Activated T-cell treated with anti-CD3 and anti-CD28 coated beads, Interleukin-2, amount 50 U/mL, for 72 hours (primary cell): ENCODE measurements at places on chromosomes 11 and 22. TPM values are rescaled to one million over a fixed set of nuclear protein-coding genes. Genes with fewer than 3 reads are reported as not detected.
A peak's percentile ranks its signal among the peaks of the same experiment; 100 is the strongest.

RCN1 gene
- total RNA-seq = 28.4 TPM

DRICH1 gene
- 0.90 TPM for total RNA-seq

SLN gene
- total RNA-seq = not detected

RNF215 gene
- total RNA-seq = 8.4 TPM

SCGB1D2 gene
- not detected for total RNA-seq

CRYAB gene
- not detected for total RNA-seq

CDHR5 gene
- 0.09 TPM for total RNA-seq

NAALAD2 gene
- not detected for total RNA-seq

- H3K27me3 ChIP-seq = peaks cover 17% of the 10 kb centered on the region
- peaks cover 10% of the 10 kb centered on the region for H3K4me1 ChIP-seq
- no peak overlapping the region for H3K27ac ChIP-seq
These were observed 112.6 kb downstream of the EMSY start for GRCh38 chr11:76557466-76557865.

DNA sequence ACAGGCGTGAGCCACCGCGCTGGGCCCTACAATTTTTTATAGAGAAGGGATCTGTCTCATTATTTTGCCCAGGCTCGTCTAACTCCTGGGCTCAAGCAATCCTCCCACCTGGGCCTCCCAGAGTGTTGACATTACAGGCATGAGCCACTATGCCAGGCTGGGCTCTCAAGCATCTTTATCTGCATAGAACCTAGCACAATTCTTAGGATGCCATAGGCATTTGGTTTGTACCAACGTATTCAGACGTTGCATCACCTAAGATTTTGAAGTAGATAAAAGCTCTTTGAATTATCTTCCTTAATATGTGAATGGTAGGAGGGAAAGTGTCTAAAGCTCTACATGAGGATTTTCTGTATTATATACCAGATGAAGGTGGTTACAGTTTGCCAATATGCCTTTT is 30.5 kb downstream of the RTN3 start:
- no peak overlapping the region for H3K4me3 ChIP-seq
- DNase-seq = no peak
- peaks cover 16% of the 10 kb centered on the region for H3K4me1 ChIP-seq
- H3K36me3 ChIP-seq = no peaks in the 10 kb centered on the region
- no peaks in the 10 kb centered on the region for H3K27me3 ChIP-seq
- H3K27ac ChIP-seq = no peak overlapping the region

DNA sequence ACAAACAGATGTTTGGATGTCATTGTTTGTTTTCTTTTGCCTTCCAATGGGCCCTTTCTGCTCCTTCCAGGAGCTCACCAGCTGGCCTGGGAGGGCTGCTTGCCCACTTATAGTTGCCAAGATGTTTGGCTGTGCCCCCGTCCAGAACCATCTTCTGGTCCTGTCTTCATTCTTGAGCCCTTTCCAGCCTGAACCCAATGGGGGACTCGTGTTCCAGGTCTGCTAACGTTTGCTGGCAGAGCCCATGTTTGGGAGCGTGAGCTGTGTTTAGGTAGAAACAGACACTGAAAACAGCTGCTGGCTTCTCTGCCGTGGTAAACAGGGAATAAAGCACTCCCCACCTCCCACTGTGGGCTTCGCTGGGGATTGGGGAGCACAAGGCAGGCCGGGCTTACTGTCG is 83.2 kb upstream of the SYT13 start:
- no peak for DNase-seq
- no peak overlapping the region for H3K27ac ChIP-seq
- H3K27me3 ChIP-seq = peaks cover 24% of the 10 kb centered on the region
- peaks cover 2% of the 10 kb centered on the region for H3K36me3 ChIP-seq

DNA sequence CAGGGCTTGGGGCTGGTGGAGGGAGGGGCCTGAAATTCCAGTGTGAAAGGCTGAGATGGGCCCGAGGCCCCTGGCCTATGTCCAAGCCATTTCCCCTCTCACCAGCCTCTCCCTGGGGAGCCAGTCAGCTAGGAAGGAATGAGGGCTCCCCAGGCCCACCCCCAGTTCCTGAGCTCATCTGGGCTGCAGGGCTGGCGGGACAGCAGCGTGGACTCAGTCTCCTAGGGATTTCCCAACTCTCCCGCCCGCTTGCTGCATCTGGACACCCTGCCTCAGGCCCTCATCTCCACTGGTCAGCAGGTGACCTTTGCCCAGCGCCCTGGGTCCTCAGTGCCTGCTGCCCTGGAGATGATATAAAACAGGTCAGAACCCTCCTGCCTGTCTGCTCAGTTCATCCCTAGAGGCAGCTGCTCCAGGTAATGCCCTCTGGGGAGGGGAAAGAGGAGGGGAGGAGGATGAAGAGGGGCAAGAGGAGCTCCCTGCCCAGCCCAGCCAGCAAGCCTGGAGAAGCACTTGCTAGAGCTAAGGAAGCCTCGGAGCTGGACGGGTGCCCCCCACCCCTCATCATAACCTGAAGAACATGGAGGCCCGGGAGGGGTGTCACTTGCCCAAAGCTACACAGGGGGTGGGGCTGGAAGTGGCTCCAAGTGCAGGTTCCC is at the start of gene APOC3:
APOC3 (plus strand) TSS at position 383 of the 659 bp plus-strand sequence. CDS start 676 bp downstream, outside the sequence.
- no peak within 1 kb of the TSS for H3K4me3 ChIP-seq
- no peak for DNase-seq
- H3K27me3 ChIP-seq = no peaks in the 10 kb centered on the region
- H3K4me1 ChIP-seq = peaks cover under 1% of the 10 kb centered on the region

- no peak overlapping the region for H3K4me3 ChIP-seq
- H3K36me3 ChIP-seq = no peaks in the 10 kb centered on the region
- no peak for DNase-seq
- no peaks in the 10 kb centered on the region for H3K4me1 ChIP-seq
- H3K27ac ChIP-seq = no peak overlapping the region
These were observed 122.9 kb downstream of the DCDC1 start for GRCh38 chr11:31246451-31247165.

- no peak for DNase-seq
- no peak overlapping the region for H3K27ac ChIP-seq
- no peaks in the 10 kb centered on the region for H3K27me3 ChIP-seq
- no peaks in the 10 kb centered on the region for H3K4me1 ChIP-seq
These were observed 52.8 kb downstream of the LRRC32 start for GRCh38 chr11:76617553-76618265.

DNA sequence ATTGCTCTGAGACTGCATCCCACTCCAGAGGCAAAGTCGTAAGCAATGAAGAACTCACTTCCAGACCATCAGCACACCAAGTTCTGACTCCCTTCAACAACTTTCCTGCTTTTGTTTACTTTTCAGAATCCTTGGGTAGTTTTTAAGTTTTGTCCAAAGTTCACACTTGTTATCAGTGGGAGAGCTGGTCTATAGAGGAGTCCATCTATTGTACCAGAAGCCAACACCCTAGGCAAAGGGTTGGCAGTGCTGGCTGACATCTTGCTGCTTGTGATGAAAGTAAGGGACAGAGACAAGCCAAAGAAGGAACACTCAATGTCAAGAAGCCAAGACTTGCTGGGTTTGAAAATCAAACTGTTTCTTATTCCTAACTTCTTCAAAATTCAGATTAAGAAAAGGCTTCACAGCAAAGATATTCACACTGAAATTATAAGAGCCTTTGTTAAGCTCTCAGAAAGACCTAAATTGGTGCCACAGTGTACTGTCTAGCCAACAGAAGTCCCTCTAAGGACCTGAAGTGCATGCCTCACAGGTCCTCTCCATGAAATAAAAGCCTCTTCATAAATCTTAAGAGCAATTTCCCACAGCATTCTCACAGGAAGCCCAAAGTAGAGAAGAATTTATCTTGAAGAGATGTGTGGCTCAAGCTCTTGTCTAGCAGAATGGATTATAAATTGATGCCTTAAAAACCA is 21.5 kb upstream of the LINC01488 start:
- no peak overlapping the region for H3K27ac ChIP-seq
- H3K27me3 ChIP-seq = peaks cover 24% of the 10 kb centered on the region
- no peak for DNase-seq
- H3K36me3 ChIP-seq = peaks cover 8% of the 10 kb centered on the region

DNA sequence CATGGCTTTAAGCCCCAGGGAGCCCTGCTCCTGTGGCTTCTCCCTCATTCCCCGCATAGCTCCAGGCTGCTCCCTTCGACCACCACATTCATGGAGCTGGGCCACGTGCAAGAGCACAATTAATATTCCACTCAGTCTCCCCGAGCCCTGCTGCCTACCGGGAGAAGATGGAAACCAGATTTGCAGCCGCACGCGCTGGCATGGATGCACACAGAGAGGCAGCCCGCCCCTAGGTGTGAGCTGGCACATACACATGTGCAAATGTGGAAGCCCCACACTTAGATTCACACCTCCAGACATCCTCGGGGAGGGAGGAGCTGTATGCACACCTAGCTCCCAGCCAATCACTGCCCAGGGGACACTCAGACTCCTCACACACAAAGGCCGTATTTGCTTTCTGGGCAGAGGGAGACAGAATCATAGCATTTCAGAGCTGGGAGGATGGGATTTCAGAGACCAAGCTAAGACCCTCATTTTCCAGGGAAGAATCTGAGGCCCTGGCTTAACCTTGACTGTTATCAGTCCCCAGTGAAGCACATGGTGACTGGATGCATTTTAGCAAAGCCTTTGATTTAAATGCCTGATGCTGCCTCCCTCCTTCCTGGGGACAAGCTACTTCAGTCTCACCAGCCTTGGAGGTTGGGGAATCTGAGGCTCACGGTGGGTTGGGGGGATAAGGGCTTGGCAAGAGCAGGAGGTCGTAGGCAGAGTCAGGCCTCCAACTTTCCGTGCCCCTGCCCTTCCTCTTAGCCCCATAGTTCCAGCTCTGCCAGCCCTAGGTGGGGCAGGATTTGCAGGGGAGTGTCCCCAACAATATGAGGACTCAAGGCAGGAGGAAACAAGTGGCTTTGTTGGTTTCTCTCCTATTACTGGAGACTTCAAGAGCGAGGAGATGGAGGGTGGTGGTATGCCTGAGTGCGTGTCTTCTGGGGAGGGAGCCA is 5.3 kb upstream of the CREB3L1 start:
- no peaks in the 10 kb centered on the region for H3K36me3 ChIP-seq
- H3K27me3 ChIP-seq = peaks cover 23% of the 10 kb centered on the region
- no peak for DNase-seq
- no peak overlapping the region for H3K27ac ChIP-seq
- H3K4me3 ChIP-seq = no peak overlapping the region

GRCh38 chr22:47597041-47597440 is 834.6 kb downstream of the TBC1D22A start:
- no peak overlapping the region for H3K4me3 ChIP-seq
- no peak overlapping the region for H3K27ac ChIP-seq
- DNase-seq = no peak
- no peaks in the 10 kb centered on the region for H3K36me3 ChIP-seq
- peaks cover 12% of the 10 kb centered on the region for H3K27me3 ChIP-seq
- H3K4me1 ChIP-seq = no peaks in the 10 kb centered on the region

GRCh38 chr11:76614471-76615179 is 55.9 kb downstream of the LRRC32 start:
- no peak for DNase-seq
- H3K36me3 ChIP-seq = no peaks in the 10 kb centered on the region
- no peak overlapping the region for H3K27ac ChIP-seq
- H3K4me3 ChIP-seq = no peak overlapping the region

- DNase-seq = peak; percentile 51
- peaks cover 55% of the 10 kb centered on the region for H3K4me1 ChIP-seq
- H3K27ac ChIP-seq = peak overlapping the region; percentile 89
- H3K36me3 ChIP-seq = peaks cover 7% of the 10 kb centered on the region
These were observed 112.0 kb downstream of the PLEKHA7 start for GRCh38 chr11:16902182-16902581.

DNA sequence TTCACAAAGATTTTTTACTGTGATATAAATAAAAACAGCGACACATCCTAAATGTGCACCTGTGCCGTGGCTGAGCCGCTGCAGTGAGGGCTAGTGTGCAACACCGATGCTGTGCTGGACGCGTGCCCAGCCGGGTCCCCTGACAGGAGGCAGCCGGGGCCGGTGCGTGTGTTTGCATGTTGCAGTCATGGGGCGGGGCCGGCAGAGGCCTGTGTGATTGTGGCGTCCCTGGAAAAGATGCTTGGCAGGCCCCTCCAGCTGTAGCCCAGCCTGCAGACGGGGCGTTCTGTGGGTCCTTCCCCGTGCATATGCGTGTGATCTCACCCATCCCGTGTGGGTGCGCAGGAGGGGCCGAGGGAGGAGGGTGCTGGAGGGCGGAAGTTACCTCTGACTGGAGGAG is 30.6 kb downstream of the MUC6 start:
- no peaks in the 10 kb centered on the region for H3K4me1 ChIP-seq
- H3K27me3 ChIP-seq = no peaks in the 10 kb centered on the region
- no peak overlapping the region for H3K27ac ChIP-seq
- no peak for DNase-seq
- peaks cover 3% of the 10 kb centered on the region for H3K36me3 ChIP-seq
- H3K4me3 ChIP-seq = no peak overlapping the region

- no peak for DNase-seq
- H3K27me3 ChIP-seq = no peaks in the 10 kb centered on the region
- H3K4me1 ChIP-seq = no peaks in the 10 kb centered on the region
- no peak overlapping the region for H3K4me3 ChIP-seq
- H3K27ac ChIP-seq = peak overlapping the region; percentile 40
- H3K36me3 ChIP-seq = no peaks in the 10 kb centered on the region
These were observed 752.7 kb downstream of the METTL15 start for GRCh38 chr11:28860893-28861292.

GRCh38 chr22:43392385-43392989 is 19.3 kb upstream of the MPPED1 start:
- H3K27me3 ChIP-seq = peaks cover 5% of the 10 kb centered on the region
- no peaks in the 10 kb centered on the region for H3K4me1 ChIP-seq
- H3K36me3 ChIP-seq = no peaks in the 10 kb centered on the region

DNA sequence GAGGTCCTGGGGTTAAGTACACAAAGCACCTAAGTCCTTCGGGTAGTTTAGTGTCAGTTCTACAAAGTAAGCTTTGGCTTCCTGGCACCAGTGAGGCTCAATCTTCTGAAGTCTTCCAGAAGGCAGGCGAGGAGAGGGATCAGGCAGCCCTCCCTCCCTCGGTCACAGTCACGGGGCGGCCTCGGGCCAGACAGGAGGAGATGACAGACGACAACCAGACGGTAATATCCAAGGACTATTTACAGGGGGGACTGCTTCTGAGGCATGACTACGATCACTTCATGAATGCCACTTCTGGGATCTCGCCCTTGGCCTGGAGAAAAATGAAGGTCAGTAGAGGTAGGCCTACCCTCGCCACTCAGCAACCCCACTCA is 383 bp upstream of the TMEM223 start:
- peak overlapping the region; percentile 92 for H3K27ac ChIP-seq
- no peaks in the 10 kb centered on the region for H3K27me3 ChIP-seq
- peak overlapping the region; percentile 94 for H3K4me3 ChIP-seq

DNA sequence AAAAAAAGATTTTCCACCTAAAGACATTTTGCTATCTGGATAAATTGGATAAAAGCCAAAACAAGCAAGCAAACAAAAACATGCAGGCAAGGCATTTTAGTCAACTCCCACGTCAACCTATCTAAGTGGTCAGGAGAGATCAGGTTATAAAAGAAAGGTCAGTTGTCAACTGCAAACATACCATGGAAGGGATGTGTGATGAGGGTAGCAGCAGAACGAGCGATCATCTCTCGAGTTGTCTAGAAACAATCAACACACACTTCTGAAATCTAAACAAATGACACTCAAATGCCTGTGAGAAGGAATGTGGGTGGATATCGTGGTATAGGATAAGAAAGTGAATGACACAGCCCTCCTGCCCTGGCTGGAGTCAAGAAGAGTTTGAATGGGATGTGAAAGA is 10.9 kb downstream of the MTCH2 start:
- H3K36me3 ChIP-seq = peaks cover 12% of the 10 kb centered on the region
- H3K4me3 ChIP-seq = no peak overlapping the region
- DNase-seq = no peak
- no peak overlapping the region for H3K27ac ChIP-seq
- H3K4me1 ChIP-seq = no peaks in the 10 kb centered on the region
